ENCODE measurements at places on chromosomes 7 and 10.

DNA sequence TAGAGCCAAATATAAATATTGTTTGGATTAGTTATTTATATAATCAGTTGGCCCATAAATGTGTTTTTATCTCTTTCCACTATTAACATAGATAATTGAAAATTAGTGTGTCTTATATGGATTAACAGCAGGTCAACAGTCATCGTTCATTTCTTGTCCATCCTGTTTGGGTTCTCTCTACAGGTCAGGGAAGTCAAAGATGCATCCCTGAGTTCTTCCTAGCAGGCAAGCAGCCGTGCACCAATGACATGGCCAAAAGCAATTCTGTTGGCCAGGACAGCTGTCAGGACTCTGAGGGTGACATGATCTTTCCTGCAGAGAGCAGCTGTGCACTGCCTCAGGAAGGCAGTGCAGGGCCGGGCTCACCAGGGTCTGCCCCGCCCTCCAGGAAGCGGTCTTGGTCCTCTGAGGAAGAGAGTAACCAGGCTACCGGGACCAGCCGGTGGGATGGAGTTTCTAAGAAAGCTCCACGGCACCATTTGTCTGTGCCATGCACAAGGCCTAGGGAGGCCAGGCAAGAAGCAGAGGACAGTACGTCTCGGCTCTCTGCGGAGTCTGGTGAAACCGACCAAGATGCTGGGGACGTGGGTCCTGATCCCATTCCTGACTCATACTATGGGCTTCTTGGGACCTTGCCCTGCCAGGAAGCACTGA is 15.9 kb downstream of the FBH1 start:
- DNase-seq: no peak

GRCh38 chr7:30032310-30033125 is 4.3 kb downstream of the PLEKHA8 start:
- peak; percentile 79 for DNase-seq

- DNase-seq: no peak
Measured at GRCh38 chr7:111057066-111057465, 33.9 kb upstream of the LRRN3 start.

DNA sequence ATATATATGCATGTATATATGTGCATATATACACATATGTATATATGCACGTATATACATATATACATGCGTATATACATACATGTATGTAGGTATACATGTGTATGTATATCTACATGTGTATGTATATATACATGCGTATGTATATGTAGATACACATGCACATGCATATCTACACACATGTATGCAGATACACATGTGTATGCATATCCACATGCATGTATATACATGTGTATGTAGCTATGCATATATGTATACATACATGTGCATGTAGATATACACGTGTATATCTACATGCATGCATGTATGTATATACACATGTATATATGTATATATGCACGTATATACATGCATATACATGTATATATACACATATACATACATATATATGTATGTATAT is 95.8 kb upstream of the STEAP4 start:
- DNase-seq: no peak

- DNase-seq: peak; percentile 29
Measured at GRCh38 chr7:1562116-1562515, 6.1 kb upstream of the TMEM184A start.

- no peak for DNase-seq
Measured at GRCh38 chr7:43823941-43824340, 45.4 kb downstream of the MRPS24 start.

- DNase-seq: no peak
Measured at GRCh38 chr10:57145548-57145947, 784.5 kb upstream of the ZWINT start.

- DNase-seq: no peak
Measured at GRCh38 chr7:76395965-76396726, 13.4 kb downstream of the SSC4D start.

DNA sequence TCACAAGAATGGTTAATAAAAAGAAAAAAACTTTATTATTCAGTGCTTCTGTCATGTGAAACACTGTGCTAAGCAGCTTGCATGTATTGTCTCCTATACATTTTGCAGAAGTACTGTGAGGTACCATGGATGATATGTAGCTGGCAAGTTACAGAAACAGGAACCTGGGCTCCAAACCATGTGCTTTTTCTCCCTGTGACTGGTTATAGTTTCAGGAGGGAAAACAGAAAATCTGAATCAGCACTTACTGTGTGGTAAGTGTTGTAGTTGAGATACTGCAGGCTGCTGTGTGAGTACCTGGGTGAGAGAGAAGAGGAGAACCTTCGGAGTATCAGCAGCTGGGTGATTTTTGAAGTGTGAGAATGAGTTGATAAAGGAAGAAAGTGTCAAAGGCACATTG is 285.0 kb downstream of the SUGCT start:
- DNase-seq: no peak

DNA sequence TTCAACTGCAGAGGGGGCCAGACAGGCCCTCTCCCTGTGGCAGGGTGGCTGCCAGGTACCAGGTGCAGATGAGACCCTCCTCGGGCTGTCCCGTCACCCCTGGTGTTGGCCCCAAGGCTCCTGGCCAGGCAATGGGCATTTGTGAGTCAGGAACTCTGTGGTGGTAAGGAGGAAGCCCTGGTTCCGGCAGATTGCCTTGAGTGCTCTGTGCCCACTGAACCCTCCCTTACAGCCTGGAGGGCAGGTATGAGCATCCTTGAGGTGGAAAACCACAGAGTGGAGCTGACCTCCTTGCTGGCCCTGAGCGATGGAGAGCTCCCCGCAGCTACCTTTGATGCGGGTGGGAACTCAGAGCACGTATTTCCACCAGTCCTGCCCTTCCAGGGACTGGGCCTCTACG is 2.0 kb downstream of the PAOX start:
- DNase-seq: no peak

DNA sequence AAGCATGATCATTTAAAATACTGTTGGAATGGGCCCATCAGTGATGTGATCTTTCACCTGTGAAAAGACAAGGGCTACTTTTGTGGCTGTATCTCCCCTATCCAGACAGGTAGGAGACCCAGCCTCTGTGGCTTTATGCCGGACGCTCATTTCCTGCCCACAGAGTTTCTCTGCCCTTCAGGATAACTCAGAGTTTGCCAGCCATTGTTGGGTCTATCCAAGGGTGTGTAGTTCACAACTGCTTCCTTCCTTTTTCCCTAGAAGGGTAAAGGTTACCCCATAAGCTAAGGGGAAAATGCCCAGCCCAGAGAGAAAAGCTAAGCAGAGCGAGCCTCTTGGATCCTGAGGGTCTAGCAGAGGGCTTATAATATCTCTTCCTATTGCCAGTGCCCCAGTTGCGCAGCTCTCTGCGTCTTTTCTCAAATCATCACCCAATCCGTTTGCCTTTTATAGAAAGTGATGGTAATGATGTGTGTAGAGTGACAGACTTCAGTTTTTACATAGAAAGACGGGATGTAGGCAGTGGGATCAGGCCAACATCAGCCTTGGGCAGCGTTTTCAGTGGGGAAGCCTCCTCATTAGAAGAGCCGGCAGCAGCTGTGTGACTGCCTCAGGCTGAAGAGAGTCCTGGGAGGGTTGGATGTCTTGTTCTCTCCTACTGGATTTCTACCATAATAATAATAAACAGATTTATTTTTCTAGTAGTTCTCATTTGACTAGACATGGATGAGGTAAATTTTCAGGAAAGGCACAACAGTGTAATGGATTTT is 80.5 kb downstream of the MET start:
- DNase-seq: no peak

DNA sequence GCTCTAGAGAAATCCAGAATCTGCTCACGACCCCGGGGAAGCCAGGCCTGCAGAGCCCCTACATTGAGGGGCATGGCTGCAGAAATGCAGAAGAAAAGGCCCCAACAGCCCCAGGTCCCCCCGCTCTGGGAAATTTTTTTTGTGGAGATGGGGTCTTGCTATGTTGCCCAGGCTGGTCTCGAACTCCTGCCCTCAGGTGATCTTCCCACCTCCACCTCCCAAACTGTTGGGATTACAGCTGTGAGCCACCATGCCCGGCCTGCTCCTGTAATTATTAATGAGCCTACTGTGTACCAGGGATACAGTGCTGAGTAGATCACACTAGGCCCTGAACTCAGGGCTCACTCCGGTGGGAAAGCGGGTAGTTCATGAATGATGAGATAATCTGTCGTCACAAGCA is 29.9 kb downstream of the TNRC18 start:
- DNase-seq: no peak

- no peak for DNase-seq
Measured at GRCh38 chr10:118940386-118940785, 89.1 kb upstream of the NANOS1 start.

- no peak for DNase-seq
Measured at GRCh38 chr10:33152146-33152545, 182.3 kb downstream of the NRP1 start.

GRCh38 chr10:112389271-112389822 is 15.4 kb downstream of the ACSL5 start:
- peak; percentile 13 for DNase-seq

GRCh38 chr7:99258501-99258900 is 14.1 kb upstream of the MYH16 start:
- DNase-seq: no peak

DNA sequence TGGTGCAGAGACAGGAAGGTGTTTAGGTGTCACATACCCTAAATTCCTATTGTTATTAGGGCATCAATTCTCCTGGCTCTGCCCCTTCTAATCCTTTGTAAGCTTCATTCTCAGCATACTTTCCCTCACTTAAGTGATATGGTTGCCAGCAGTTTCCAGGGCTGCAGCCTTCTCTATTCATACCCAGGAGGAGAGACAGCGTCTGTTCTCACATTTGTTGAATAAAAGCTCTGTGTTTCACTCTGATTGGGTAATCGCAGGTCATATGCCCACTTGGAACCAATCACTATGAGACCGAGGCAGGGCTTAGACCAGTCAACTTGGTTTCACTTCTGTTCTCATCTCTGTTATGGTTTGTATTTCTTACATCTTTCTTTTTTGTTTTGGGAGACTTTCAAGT is 109.6 kb upstream of the MTPN start:
- DNase-seq: peak; percentile 86

GRCh38 chr10:69650589-69651261 is 20.7 kb downstream of the FAM241B start:
- no peak for DNase-seq

DNA sequence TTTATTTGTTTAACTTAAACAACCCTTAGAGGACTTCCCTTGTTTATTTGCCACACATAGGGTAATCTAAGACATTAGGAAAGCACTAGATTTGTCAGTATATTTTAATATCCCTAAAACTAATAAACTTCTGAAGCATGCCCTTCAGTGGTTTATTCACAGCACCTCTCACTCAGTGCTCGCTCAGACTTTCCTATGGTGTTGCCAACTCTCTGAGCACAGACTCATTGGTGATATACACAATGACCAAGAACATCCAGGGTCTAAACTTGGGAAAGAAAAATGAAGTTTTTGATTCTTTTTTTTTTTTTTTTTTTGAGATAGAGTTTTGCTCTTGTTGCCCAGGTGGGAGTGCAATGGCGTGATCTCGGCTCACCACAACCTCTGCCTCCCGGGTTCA is 82.2 kb downstream of the RAB11FIP2 start:
- DNase-seq: no peak

- DNase-seq: no peak
Measured at GRCh38 chr10:72000073-72001032, 36.2 kb downstream of the CHST3 start.

DNA sequence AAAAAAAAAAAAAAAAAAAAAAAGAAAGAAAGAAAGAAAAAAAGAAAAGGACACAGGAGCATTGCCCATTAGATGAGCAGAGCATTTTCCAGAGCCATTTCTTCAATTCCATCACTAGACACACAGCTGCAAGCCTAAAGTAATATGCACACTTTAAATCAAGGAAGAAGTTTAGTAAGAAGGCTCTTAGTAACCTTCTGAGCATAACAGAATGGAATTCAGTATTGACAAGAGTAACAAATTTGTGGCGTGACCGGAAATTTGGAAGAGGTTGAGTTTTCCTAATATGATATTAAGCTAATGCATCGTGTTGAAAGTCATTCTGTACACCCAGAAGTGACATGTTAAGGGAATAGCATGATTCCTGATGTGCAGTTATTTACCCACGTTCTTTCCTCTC is 35.3 kb downstream of the SMURF1 start:
- DNase-seq: peak; percentile 84

DNA sequence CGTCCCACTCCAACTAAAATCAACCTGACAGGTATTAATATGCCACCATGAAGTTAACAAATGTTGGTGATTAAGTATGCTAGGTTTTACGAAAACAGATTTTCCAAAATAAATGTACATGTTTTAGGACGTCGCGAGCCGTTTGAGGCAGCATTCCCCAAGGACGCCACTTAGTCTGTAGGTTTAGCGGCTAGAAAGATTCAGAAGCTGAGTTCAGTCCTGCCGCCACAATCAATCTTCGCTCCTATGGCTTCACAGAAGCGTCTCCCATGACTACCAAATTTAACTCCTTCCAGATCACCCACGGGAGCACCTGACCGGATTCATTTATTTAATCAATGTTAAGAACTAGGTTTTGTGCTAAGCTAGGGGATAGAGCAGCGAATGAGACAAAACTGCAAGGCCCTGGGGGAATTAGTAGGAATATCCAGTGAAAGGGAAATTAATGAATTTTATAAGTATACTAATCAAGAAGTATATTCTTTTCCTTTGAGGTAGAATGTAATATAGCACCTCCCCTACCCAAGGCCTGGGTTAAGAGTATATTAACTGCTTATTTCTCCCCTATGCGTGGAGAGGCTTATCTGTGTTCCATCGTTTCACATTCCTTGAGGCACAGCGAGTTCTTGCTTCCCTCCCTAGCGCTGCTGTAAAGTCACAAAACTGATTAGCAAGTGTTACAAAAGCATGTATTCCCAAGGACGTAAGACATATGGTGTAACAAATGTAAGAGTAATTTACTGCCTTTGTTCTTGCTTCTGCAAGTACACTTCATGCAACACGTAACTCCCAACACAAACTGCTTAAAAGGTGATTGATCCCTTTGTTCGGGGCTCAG is 994 bp upstream of the CYP51A1 start:
- no peak for DNase-seq

- no peak for DNase-seq
Measured at GRCh38 chr10:124975977-124976514, 34.1 kb downstream of the ZRANB1 start.

DNA sequence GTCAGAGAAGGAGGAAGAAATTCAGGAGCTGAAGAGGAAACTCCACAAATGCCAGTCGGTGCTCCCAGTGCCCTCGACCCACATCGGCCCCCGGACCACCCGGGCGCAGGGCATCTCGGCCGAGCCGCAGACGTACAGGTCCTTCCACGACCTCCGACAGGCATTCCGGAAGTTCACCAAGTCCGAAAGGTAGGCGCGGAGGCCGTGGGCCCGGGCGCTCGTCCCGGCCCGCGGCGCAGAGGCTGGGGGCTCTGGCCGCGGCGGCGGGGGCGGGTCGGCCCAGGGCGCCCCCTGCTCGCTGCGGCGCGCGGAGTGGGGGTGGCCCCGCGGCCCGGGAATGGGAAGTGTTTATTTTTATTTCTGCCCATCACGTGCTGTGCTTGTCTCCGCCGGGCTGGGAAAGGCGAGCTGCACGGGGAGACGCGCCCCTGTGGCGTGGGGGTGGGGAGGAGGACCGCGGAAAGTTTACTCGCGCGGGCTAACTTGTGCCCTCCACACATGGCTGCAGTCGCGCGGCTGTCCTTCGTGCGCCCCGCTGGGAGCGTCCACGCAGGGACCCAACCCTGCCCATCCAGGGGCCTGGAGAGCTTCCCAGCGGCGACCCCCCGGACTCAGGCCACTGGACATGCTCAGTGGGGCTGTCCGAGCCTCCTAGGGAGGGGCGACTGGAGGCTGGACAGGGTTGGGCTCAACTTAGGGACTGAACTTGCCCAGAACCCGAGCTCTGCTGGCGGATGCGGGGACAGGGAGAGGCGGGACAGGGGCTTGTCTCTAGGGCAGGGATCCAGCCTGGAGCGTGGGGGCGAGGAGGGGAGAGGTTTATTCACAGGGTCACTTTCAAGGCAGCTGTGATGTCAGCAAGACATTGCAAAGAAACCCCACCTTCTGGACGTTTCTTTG is 82.6 kb upstream of the PRKG1 start:
- peak; percentile 52 for DNase-seq
